ENCODE measurements at places on chromosomes 3 and 15.

DNA sequence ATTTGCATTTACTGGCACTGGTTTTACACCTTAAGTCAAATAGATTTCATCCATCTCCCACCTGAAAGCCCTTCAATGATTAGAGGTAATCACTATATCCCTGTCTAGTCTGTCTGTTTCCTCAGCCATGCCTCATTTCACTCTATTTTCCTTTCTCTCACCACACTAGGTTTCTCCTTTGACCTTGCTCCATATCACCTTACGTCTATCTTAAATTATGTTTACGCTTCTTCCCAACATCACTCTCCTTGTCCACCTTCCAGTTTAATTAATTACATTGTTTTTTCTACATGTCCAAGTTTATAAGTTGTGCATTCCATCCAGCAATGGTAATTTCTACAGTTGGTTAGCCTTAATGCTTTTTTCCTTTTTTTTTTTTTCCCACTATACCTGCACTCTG is 396.7 kb upstream of the PDZRN3 start:
- DNase-seq: no peak

GRCh38 chr3:196987022-196987421 is 18.4 kb upstream of the PIGZ start:
- no peak for DNase-seq

GRCh38 chr3:112587336-112587735 is 25.5 kb downstream of the SLC35A5 start:
- no peak for DNase-seq

GRCh38 chr3:59106085-59106648 is 56.3 kb upstream of the CFAP20DC start:
- no peak for DNase-seq

DNA sequence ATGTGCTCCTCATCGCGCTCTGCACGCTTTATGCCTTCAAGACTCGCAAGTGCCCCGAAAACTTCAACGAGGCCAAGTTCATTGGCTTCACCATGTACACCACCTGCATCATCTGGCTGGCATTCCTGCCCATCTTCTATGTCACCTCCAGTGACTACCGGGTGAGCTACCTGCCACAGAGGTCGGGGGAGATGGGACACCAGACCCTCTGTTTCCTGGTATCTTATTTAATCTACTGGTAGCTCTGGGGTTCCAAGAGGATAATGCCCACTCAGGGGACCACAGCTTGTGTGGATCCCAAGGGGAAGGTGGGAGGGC is 9.1 kb downstream of the GRM2 start:
- no peak for DNase-seq

GRCh38 chr3:158683230-158683962 is 10.9 kb upstream of the LXN start:
- no peak for DNase-seq

DNA sequence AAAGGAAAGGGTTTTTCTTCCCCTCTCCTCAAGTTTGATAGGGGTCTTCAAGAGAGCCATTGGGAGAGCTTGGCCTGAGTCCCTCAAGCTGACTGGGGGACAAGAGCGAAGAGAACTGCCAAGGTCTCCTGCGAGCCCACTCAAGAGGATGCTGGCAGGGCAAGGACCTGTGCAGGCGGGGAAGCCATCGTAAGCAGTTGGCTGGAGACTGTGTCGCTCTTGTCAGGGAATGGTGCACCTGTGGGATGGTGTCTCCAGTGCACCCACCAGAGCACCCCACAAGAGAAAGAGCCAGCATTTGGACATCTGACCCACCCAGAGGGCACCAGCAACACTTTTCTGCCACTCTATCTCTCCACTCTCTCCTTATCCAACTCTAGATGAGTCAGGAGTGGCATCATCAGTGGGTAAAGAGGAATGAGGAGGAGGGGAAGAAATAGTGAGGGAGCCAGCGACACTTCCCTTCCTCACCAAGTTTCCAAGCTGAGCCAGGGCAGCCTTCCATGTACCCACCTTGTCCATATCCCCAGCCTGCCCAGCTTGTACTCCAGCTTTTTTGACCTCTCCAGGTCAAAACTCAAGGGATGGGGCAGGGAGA is 13.6 kb upstream of the XIRP1 start:
- DNase-seq: no peak

DNA sequence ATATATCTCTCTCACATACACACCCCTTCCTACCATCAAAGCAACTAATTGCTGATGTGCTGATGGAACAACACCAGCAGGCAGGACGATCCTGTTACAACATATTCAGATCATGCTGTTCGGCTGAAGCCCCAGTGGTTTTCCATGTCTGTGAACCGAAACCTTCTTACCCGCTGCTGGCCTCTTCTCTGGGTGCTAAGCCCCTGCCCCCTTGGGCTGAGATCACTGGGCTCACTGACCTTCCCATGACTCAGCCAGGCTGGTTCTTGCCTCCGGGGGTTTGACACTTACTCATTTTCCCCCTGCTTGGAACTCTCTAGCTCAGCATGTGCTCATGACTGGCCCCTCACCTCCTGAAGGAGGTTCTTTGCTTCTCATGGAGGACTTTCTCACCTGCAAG is 122.0 kb upstream of the RGMA start:
- no peak for DNase-seq

GRCh38 chr3:97687734-97688133 is 76.8 kb upstream of the ARL6 start:
- DNase-seq: no peak

DNA sequence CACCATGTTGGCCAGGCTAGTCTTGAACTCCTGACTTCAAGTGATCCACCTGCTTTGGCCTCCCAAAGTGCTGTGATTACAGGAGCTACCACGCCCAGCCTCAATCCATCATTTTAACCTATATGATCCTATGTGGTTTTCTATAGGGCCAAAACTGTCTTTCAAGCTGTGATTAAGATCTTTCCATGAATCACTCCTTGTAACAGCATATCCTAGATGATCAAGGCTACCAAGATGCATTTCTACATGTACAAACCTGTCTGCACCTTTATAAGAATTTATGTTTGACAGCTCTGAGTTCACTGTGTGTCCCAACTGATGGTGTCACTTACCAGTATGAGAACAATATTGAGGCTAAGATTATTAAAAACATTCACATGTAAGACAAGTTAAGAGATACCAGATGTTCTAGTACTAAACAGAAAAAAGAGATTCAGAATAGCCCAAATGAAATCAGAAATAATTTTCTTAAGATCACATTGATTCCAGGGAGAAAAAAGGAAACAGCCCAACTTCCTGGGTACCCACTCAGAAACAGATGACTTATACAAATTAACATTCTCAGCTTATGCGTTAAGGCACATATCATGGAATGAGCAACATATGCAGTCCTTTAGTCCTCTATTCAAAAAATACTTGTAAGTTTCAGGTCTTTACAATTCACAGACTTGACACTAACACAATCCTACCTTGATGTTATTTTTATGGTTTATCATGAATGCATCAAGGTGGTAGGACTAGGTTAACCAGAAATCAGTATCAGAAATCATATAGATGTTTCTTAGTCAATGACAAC is 24.8 kb upstream of the PPIB start:
- no peak for DNase-seq

DNA sequence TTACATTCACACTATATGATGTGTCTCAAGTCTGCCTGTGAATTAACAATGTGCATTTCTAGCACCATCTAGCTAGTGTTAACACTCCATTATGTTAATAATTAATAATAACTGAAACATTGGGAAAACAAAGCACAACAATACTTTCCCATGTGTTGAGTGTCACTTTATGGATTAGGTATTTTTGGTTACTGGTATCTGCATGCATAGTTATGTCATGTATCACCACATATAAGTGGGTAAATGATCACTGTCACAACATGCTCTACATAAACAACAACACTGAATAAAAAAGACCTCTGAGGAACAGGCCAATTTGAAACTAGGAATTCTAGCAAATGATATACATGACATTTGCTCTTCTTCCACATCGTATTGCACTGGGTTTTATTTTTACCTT is 74.7 kb downstream of the MLH1 start:
- peak; percentile 10 for DNase-seq

- peak; percentile 54 for DNase-seq
Observed at GRCh38 chr15:44735482-44736180, 697 bp upstream of the TRIM69 start.
